Renal pelvis (tissue), 12 donors: ENCODE measurements at places on chromosomes 16 and 17. TPM values are rescaled to one million over a fixed set of nuclear protein-coding genes. Genes with fewer than 3 reads are reported as not detected.

Gene ZNF646
- 14.5 TPM for polyA plus RNA-seq

Gene SLC38A8
- polyA plus RNA-seq: not detected

- DNase-seq: no peak
Observed at GRCh38 chr16:1014771-1015495, 33.4 kb downstream of the SOX8 start.

Gene HS3ST6
- 0.13 TPM for polyA plus RNA-seq

- DNase-seq: no peak
Observed at GRCh38 chr17:78654325-78654724, 77.1 kb upstream of the DNAH17 start.

Gene TP53TG3C
- polyA plus RNA-seq: not detected

DNA sequence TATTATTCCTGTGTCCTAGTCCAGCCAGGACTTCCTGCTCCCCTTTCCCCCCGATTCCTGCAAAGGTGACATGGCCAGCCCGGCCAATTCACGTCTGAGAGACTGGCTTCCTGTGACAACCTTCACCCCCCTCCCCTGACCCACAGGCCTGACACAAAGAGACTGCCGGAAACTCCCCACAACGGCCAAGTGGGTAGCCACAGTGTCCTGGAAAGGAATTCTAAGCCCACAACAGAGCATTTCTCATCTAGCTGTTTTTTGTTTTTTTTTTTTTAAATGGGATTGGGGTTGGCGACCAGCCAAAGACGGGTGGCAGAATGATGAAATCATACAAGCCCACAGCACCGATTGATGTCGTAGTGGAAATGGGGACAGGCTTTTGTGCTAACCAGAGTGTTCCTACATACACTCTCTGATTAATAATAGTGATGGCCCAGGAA lies 2.8 kb upstream of the XAF1 start:
- DNase-seq: peak; percentile 39

Gene USP43
- polyA plus RNA-seq: 8.9 TPM

Gene KRTAP9-2
- polyA plus RNA-seq: not detected

GRCh38 chr17:50222922-50223321 lies 21.5 kb upstream of the COL1A1 start:
- DNase-seq: no peak

DNA sequence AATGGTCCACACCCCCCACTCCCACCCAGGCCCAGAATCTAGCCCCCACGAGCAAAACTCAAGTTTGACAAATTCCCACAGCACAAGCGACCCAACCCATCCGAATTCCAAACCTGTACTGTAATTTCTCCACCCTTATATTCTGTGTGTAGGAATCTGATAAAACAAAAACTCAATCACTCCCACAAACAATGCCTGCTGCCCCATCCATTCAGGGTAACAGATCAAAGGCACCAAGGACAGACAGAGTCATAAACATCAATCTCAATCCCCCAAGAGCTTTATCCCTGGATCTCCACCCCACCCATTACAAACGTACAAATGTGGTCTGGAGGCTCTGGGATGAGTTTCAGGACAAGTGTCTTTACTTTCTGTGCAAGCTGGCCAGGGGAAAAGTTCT lies 157.8 kb downstream of the AXIN2 start:
- DNase-seq: no peak

DNA sequence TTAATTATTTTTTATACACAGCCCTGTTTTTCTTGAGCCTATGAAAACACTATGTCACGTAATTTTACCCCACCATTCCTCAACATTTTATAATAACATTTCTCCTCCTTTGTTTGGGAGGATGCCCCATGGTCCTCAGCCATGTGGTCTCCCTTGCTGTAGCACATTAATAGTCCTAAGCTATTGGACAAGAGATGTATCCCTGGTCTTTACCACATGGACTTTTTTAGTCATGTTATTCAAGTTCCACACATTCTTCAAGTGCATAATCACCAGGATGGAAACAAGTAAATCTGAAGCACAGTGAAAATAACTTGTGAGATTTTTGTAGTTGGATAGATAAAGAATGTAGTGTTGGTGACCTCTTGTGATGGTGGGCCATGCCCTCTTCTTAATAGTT lies 2.0 kb upstream of the KRTAP2-3 start:
- DNase-seq: no peak

DNA sequence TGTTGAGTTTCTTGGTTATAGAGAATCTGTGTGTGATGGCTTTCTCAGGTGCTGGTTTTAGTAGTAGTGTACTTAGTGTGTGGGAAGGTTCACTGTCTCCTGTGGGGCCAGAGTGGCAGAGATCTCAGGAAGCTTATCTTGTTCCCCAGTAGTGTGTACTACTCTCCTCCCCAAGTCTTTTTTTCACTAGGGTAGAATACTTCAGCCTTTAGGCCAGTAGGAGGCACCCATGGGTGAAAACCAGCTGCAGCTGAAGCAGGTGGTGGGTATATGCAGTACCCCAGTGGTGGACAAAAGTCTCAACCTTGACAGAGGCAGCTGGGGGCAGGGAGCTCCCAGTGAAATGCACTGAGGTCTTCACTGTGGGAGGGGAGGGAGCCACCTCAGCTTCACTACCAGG lies 109.9 kb downstream of the PHKB start:
- no peak for DNase-seq

- no peak for DNase-seq
Observed at GRCh38 chr16:85593494-85594221, 19.5 kb upstream of the GSE1 start.

Gene ITGA2B
- 5.5 TPM for polyA plus RNA-seq

DNA sequence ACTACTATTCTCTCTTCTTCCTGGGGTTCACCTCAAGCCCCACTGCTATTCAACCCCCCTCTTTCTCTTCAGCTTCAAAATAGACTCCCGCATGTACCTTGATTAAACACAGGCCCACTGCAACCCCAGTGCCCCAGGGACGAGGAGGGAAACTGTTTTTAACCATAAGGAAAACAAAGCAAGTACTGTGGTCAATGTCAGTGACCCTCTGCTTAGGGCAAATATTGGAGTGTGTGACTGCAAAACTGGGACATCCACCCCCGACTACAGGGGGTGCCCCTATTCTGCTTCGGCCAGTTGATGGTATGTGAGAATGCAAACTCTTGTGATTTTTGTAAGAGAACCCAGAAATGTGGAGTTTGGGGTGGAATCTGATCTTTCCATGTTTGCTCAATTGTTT lies 9.5 kb upstream of the PNPO start:
- DNase-seq: no peak
